ENCODE measurements at places on chromosomes 3 and 15. TPM values are rescaled to one million over a fixed set of nuclear protein-coding genes. Genes with fewer than 3 reads are reported as not detected.
A peak's percentile ranks its signal among the peaks of the same experiment; 100 is the strongest.

- H3K4me3 ChIP-seq: no peak overlapping the region
- H3K4me1 ChIP-seq: no peaks in the 10 kb centered on the region
- no peaks in the 10 kb centered on the region for H3K27me3 ChIP-seq
- DNase-seq: no peak
- no peaks in the 10 kb centered on the region for H3K36me3 ChIP-seq
- H3K27ac ChIP-seq: no peak overlapping the region
Measured at GRCh38 chr15:98807262-98807661, 158.9 kb downstream of the IGF1R start.

DNA sequence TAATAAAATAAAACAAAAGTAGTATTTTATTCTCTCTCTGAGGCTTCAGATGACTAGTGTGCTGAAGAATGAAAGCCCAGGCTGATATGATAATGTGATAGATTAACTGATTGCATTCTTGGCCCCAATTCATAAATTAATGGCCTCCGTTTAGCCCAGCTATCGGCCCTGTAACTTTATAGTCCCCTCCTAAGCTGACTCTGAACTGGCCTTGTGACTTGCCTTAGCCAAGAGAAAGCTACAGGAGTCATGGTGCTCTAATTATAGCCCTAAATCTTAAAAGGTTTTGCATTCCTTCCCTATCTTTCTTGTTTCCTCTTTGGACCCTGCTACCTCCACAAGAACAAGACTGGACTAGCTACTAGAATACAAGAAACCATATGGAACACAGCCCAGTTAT is 123.2 kb upstream of the EPHA3 start:
- H3K4me1 ChIP-seq: no peaks in the 10 kb centered on the region
- H3K4me3 ChIP-seq: no peak overlapping the region
- no peaks in the 10 kb centered on the region for H3K36me3 ChIP-seq
- H3K27ac ChIP-seq: no peak overlapping the region
- H3K27me3 ChIP-seq: no peaks in the 10 kb centered on the region

The ACKR2 gene
- total RNA-seq: 0.14 TPM

DNA sequence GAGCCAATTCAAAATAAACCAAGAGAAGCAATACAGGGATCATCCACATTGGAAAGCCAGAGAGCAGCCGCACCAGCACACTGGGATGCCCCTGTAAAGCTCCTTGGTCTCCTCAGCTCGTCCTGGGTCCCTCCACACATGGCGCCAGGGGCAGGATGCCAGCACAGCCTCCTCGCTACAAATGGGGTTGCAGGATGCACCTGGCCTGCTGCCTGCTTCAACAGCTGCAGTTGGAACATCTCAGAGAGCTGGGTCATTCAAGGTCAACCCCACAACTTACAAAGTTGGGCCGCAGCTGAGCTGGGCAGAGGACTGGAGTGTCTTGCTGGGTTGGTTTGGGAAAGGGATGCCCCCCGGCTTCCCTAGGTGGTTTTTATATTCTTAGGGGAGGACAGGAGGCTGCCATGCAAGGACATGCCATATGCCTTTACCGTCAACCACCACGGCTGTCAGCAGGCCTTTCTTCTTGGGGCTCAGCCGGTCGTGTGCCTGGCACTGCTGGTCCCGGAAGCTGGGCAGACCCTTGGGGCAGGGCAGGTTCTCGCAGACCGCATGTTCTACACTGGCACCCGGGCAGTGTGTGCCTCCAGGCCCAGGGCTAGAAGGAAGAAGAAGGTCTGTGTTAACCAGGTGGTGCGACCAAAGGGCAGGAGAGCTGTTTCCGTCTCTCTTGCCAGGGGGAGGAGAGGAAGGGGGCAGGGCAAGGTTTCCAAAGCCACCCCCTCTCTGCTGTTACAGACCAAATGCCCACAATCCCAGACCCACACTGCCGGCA is 225.2 kb downstream of the ADAMTS17 start:
- H3K4me3 ChIP-seq: no peak overlapping the region
- H3K4me1 ChIP-seq: no peaks in the 10 kb centered on the region
- H3K27ac ChIP-seq: no peak overlapping the region
- no peak for DNase-seq
- H3K27me3 ChIP-seq: peaks cover 12% of the 10 kb centered on the region

DNA sequence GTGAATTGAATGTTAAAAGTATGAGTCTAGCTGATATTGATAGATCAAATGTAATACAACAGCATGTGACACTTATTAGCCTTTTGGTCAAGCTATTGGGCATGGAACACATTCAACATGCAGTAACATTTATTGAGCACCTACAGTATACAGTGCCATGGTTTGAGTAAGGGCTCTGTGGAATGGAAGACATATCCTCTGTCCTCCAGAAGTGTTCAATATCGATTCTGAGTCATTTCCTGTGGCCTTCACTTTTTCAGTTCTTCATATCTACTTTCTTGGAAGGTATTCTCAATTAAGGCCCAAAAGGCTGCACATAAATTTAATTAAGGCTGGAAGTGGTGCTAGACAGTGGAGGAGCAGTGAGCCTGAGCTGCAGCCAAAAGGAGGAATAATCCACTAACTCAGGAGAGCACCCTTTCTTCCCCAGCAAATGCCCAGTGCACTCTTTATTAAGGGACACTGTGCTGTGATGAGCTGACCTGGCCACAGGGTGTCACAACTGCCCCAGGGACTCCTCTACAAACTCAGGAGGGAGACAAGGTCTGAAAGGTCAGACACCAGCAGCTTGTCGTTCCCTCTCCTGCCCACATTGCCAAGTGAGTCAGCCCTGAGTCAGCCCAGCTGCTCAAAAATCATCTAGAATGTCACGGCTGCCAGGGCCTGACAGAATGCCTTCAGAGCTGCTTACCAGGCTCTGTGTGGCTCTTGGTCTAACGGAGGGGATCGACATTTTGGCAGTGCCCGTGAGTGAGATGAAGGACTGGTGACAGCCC is 544.8 kb downstream of the AGBL1 start:
- H3K4me1 ChIP-seq: no peaks in the 10 kb centered on the region
- H3K27ac ChIP-seq: no peak overlapping the region
- no peaks in the 10 kb centered on the region for H3K36me3 ChIP-seq
- no peak overlapping the region for H3K4me3 ChIP-seq
- H3K27me3 ChIP-seq: no peaks in the 10 kb centered on the region

DNA sequence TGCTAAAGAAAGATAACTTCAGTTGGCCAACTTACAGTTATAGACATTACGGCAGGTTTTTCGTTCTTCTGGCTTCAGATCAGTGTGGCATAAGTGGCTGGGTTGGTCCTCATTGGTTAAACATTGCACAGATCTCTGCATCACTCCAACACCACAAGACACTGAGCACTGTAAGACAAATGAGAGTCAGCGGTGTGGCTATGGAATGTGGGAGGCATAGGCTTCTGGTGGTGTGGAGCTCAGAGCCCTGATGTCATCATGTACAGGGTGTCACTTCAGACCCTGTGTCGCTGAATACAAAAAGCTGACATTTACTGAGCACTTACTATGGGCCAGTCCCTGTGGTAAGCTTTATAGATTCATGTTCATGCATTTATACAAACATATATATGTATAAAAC is 146.0 kb downstream of the ADAMTS9 start:
- H3K36me3 ChIP-seq: no peaks in the 10 kb centered on the region
- no peak for DNase-seq
- no peak overlapping the region for H3K27ac ChIP-seq
- H3K4me1 ChIP-seq: no peaks in the 10 kb centered on the region
- H3K27me3 ChIP-seq: no peaks in the 10 kb centered on the region
- H3K4me3 ChIP-seq: no peak overlapping the region

DNA sequence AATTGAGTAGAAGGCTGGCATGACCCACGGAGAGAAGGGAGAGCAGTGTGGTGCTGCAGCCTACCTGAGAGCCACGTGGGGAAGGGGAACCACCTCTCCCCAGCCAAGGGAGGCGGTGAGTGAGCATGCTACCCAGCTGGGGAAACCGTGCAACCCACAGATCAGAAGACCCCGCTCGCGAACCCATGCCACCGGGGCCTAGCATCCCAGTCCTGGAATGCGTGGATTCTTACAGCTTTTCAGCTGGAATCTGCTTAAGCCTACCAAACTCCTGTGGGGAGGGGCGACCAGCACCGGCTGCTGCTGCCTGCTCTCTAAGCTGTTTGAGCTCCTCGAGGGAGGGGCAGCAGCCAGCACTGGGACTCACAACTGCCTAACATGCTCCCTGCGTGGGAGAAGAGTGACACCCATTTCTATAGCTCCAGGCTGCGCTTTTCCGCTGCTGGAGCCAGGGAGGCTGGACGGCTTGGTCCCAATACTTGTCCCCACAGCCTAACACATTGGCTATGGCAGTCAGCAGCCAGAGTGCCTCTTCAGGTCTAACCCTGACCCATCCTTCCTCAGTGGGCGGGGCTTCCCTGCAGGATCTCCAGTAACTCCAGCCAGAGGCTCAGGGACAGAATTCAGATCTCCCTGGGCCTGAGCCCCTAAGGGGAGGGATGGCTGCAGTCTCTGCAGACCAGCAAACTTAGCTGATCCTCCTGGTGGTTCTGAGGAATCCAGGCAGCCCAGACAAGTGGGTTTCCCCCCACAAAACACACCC is 20.0 kb upstream of the TEX55 start:
- no peak for DNase-seq
- no peak overlapping the region for H3K27ac ChIP-seq
- no peaks in the 10 kb centered on the region for H3K27me3 ChIP-seq
- no peak overlapping the region for H3K4me3 ChIP-seq
- H3K36me3 ChIP-seq: no peaks in the 10 kb centered on the region
- H3K4me1 ChIP-seq: no peaks in the 10 kb centered on the region

GRCh38 chr15:76963596-76963995 is 31.3 kb upstream of the PSTPIP1 start:
- no peaks in the 10 kb centered on the region for H3K36me3 ChIP-seq
- no peak overlapping the region for H3K27ac ChIP-seq
- H3K4me1 ChIP-seq: peaks cover 3% of the 10 kb centered on the region
- no peak overlapping the region for H3K4me3 ChIP-seq

DNA sequence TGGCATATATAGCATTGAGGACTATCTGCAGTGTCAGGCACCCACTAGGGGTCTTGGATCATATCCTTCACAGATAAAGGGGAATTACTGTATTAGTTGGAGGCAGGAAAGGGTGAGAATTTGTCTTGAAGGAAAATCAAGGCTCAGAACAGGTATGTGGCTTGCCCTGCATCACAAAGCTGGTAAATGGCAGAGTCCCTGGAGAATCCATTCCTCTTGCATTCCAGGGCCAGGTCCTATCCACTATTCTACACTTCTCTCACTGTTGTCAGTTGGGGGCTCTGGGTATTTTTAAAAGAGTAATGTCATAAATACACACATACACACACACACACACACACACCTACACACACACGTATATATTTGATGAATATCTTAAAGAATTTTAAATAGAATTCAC is 19.8 kb upstream of the FGF12 start:
- H3K27me3 ChIP-seq: no peaks in the 10 kb centered on the region
- H3K36me3 ChIP-seq: no peaks in the 10 kb centered on the region
- no peaks in the 10 kb centered on the region for H3K4me1 ChIP-seq

DNA sequence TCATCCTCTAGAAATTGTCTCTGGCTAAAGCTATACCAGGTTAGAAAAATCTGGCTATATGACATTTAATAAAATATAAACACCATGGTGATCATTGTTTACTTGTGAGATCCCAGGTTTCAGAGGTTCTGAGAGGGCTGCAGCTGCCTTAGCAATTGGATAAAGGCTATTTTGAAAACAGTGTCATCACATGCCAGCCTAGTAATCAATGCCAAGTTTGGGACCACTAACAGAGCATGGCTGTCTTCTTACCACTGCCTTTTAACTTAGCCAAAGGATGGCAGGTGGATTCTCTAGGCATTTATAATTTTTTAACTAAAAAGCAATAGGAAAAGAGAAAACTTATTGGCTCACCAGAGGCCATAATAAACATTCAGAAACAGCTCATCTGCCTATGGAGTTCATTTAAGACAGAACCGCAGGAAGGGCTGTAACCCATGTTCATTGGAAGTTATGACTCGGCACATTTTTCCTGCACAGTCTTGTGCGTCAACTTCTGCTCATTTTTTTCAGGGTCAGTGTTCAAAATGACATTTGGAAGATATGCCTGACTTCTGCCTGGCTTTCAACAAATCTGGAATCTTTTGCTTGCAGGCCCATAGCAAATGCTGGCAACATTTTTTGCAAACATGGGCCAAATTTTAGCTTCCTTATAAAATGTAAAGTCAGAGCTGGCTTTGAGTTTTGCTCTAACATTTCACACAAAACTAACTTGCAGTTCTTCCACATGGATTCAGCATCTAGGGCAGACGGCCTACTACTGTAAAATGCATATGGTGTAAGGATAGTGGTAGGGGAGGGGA is 476.0 kb upstream of the TBL1XR1 start:
- no peaks in the 10 kb centered on the region for H3K27me3 ChIP-seq
- H3K4me1 ChIP-seq: no peaks in the 10 kb centered on the region
- H3K27ac ChIP-seq: peak overlapping the region; percentile 20
- H3K36me3 ChIP-seq: no peaks in the 10 kb centered on the region
- no peak overlapping the region for H3K4me3 ChIP-seq

The CLSTN2 gene
- 0.61 TPM for total RNA-seq

- no peak for DNase-seq
- no peak overlapping the region for H3K4me3 ChIP-seq
- H3K36me3 ChIP-seq: no peaks in the 10 kb centered on the region
Measured at GRCh38 chr15:101449471-101450402, 39.8 kb downstream of the PCSK6 start.

The LRRFIP2 gene
- total RNA-seq: 23.5 TPM

DNA sequence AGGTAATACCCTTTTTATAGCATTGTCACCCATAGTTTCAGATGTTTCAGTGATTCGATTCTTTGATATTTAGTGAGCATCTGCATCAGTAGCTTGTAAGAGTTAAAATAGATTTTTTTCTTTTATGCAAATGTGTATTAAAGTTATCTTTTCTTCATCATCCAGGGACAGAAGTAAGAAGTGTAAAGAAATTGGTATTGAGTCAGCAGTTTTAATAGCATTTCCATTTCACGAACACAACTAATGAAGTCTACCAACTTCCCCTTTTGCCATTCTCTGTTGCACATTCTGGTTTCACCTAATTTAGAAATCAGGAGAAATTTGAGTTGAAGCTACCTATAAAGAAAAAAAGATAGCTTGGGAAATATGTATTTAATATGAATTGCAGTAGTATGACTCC is 127.9 kb downstream of the ROBO1 start:
- no peaks in the 10 kb centered on the region for H3K36me3 ChIP-seq
- no peak overlapping the region for H3K4me3 ChIP-seq
- DNase-seq: no peak
- H3K4me1 ChIP-seq: no peaks in the 10 kb centered on the region
- no peak overlapping the region for H3K27ac ChIP-seq

- no peak overlapping the region for H3K4me3 ChIP-seq
- H3K27ac ChIP-seq: no peak overlapping the region
- peaks cover 26% of the 10 kb centered on the region for H3K27me3 ChIP-seq
- peaks cover 5% of the 10 kb centered on the region for H3K4me1 ChIP-seq
Measured at GRCh38 chr3:40615918-40616819, 91.4 kb downstream of the ZNF621 start.

Data from thymus (tissue), 14 donors.